ENCODE measurements at places on chromosomes 4 and X. TPM values are rescaled to one million over a fixed set of nuclear protein-coding genes. Genes with fewer than 3 reads are reported as not detected.

Gene AFP
- 0.25 TPM for total RNA-seq

Gene HPSE
- total RNA-seq = 1.0 TPM

Gene ANAPC4
- 35.6 TPM for total RNA-seq

Gene NSD2
- 115 TPM for total RNA-seq

Gene CSN1S1
- not detected for total RNA-seq

Gene SSX2B
- not detected for total RNA-seq

Gene TMSB15A
- 20.7 TPM for total RNA-seq
